ENCODE measurements at places on chromosomes 3 and 15.

DNA sequence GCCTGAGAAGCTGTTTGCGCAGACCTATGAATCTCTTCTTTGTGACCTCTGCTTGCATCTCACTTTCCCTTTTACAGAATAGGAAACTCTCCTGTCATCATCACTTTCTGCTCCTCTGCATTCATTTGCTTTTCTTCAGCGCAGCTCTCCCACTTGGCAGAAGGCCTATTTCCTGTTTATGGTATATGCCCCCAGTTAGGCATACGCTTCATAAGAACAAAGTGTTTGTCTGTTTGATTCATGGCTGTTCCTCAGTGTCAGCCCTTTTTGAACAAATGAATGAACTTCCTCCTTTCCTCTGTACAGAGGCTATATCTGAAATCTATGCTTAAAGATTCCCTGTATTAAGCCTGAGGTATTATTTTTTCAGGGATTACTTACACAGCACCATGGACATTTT lies 1216.9 kb upstream of the GBE1 start:
- no peak for DNase-seq

DNA sequence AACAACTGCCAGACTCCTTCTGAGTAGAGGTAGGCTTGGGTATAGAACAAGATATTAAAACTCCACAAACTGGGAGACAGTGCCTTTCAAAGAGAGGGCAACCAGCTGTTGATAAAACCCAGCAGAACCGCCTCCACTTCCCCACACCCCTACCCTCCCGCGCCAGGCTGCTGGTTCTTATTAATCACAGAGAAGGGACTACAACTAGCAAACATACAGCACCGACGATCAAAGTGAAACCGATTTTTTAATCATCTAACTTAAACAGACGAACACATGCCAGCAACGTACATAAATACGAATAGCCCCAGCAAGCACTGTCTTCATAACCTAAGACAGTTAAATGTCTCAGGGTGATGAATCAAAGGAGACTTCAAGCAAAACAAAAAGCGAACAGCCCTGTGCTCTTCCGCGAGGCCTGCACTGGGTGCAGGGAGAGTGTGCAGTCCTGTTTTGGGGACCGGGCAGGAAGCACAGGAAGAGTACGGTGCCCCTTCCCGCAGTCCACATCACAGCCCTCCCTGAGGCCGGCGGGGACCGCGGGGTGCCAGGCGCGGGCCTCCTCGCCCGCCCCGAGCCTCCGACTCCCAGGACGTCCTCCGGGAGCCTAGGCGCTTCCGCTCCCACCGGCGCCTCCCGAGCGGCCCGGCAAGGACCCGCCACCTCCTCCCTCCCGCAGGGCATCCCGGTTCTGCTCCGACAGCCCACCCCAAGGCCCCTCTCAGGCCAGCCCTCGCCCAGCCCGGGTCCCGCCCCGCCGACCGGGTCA lies 75.1 kb upstream of the VGLL4 start:
- DNase-seq, result no peak

DNA sequence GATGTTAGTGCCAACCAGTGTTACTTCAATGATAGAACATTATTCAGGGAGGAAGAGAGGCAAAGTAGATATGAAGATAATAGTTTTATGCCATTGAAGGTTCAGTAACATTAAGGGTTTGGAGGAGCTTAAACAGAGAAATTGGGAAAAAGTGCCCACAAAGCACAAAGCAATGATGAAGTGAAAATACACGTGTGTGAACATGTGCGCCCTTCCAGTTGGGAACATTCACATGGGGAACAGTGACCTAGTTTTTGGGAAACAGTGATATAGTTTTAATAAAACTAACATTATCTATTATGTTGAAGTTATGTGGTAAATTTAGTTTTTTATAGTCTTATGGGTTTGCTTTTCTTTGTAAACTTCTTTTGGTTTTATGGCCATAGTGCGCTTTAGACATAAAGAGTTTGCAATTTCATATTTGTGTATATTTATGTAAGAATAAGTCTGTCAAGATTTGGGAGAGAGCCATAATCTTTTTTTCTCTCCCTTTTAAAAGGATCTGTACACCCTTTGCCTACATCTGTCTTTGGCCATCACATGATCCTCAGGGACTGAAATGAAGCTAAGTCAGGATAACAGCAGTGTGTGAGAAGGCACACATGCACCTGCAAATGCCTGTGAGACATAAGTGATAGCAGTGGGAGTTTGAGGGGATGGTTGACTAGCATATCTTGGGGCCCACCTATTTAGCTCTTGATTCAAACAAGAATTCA lies 450.3 kb upstream of the THRB start:
- DNase-seq, result no peak

- no peak for DNase-seq
Observed at GRCh38 chr15:68228971-68229385, 550 bp downstream of the CLN6 start.

DNA sequence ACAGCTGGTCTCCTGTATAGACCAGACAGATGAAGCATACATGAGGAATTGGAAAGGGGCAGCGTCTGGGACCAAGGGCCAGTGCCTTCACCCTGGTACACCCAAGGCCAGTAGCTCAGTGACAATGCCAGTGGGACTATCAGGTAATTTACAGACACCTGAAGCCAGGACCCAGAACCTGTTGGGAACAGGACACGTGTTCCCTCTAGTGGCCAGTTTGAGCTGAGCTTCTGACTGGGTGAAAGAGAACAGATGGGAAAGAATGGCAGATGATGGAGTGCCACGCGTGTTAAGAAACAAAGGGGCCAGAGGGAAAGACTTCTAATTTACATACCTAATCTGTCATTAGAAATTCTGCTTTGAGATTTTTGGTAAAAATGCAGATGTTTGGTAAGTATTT lies 5.1 kb upstream of the SLC25A38 start:
- no peak for DNase-seq

GRCh38 chr3:20310629-20311028 lies 124.6 kb upstream of the SGO1 start:
- no peak for DNase-seq

DNA sequence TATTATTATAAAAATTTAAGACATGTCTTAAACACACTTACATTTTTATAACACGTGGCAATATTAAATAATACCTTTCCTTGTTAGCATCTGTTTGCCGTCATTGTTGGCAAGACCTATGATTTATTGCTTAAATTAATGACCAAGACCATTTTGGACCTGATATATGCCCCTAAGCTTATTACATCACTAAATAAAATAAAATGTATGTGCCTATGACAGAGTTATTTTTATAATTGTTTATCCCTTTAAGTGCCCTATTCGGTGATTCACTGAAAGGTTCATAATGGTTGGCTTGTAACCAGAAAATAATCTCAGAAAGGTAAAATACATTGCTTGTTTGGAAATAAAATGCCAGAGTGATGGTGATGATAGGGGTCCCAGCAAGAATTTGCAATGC lies 17.5 kb downstream of the CDIN1 start:
- no peak for DNase-seq

DNA sequence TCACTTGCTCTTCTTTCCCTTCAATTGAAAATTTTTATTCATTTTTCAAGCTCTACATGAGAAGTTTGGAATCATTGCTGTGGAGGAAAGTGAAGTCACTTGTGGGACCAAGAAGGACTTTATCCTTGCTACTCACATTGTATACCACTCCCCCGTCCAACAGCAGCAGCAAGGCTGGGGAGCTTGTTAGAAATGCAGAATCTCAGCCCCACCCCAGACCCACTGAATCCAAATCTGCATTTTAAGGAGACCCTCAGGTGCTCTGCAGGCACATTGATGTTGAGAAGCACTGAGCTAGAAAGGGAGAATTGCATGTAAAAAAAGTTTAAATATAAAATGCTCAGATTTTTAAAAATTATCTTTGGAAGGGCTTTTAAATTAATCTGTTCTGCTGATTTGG lies 202.3 kb upstream of the MRPL3 start:
- no peak for DNase-seq

GRCh38 chr3:82000773-82001172 lies 239.3 kb upstream of the GBE1 start:
- no peak for DNase-seq

- no peak for DNase-seq
Observed at GRCh38 chr3:43786102-43786501, 95.4 kb downstream of the ABHD5 start.

DNA sequence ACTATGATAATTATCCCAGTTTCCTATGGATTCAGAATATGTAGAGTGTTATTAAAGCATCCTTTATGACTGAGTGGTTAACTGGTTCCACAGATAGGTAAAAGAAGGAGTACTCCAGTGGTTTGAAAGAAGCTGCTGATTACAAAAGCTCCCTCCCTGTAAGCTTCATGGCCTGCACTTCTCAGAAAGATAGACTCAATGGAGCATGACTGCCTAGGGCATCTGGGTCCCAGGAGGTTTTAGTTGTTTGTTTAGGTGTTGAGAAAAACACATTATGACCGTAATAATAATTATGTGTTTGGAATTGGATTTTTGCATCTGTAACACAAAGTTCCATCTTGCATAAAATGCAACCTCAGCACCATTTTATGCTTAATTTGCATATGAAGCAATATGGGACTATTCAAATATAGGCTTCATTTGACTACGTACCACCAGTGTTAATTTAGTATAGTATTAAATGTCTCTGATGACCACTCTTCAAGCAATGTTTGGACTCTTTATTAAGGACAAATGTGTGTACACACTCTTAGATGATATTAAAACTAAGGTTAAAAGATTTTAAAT lies 121.1 kb downstream of the ROBO2 start:
- no peak for DNase-seq

GRCh38 chr15:80480909-80481308 lies 76.7 kb downstream of the ARNT2 start:
- DNase-seq, result peak; percentile 62

DNA sequence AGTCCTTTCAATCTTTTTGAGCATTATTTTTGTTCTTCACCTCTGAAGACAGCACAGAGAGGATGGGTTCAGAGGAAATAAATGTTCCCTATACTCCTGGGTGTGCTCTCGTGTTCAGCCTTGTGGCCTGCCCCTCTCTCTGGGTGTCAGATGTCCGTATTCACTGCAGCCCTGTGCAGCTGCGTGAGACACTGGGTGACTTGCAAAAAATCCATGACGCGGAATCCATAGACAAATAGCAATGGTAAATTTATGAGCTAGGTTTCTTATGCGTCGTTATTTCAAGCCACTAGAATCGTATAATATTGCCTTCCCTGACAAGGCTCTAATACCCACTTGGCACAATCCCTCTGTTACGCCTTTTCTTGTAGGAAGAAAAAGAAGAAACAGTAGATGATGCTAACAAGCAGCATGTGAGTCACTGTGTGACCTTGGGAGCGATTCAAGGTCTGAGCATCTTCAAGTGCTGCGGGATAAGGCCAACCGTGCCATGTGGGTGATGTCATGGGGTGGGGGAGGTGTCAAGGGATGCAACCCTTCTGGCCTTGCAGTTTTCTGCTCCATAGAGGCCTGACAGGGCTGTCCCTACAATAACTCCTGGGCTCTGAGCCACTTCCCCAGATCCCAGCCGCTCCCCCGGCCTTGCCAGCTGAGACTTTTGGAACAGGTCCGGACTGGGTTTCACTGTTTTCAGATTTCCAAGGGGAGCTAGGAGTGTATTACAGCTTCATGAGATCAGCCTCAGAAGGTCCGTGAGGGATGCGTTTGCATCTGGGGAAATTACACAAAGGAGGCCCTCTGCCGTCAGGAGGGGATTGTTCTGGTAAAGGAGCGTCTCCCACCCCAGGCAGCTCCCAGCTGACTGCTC lies 47.6 kb upstream of the POMGNT2 start:
- no peak for DNase-seq

- DNase-seq, result no peak
Observed at GRCh38 chr3:49339581-49339940, 292 bp downstream of the USP4 start.

DNA sequence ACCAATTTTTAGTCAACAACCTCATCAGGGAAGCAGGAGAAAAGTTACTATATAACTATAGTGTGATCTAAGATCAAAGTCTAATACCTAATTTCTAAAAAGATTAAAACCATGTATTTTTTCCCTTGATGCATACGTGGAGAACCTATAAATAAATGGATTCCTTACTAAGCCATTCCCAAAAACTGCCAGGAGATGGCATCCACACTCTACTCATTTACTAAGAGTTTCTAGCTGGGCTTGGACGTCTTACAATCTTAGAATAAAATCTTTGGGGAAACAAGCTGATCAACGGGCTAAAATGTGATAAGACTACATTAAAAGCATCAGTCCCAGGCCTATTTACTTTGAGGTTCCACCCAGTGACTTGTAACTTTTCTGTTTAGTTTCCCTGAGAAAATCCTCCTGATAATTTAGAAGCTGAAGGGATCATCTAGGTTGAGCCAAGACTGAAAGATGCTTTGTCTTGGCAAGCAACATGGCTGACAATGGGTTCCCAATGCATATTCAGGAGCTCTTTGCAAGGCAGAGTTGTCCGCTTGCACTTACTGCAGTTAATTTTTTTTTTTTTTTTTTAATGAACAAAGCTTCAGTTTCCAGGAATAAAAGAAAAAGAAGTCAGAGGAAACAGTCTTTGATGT lies 85.5 kb upstream of the FGF12 start:
- no peak for DNase-seq

DNA sequence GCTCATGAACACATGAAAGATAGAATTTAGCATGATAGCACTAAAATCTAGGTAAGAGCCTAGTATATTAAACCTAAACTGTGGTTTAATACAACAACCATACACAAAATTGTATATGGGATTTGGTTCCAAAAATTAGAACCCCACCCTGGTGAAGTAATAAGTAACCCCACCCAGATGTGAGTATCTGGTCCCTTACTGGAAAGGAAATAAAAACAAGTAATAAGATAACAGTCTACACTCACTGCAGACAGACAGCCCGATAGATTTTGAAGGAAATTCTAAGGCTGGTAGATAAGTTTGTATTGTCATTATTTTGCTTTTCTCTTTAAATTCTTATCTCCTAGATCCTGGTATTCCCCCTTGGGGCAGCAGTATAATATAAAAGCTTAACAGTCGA lies 184.9 kb downstream of the ZBTB20 start:
- no peak for DNase-seq

GRCh38 chr3:128473180-128473519 lies 6.5 kb upstream of the DNAJB8 start:
- DNase-seq, result no peak

- no peak for DNase-seq
Observed at GRCh38 chr3:183464480-183464879, 36.1 kb upstream of the MCF2L2 start.

- DNase-seq, result no peak
Observed at GRCh38 chr15:39963786-39964185, 29.9 kb downstream of the EIF2AK4 start.
